ENCODE measurements at places on chromosomes 2 and 18.

DNA sequence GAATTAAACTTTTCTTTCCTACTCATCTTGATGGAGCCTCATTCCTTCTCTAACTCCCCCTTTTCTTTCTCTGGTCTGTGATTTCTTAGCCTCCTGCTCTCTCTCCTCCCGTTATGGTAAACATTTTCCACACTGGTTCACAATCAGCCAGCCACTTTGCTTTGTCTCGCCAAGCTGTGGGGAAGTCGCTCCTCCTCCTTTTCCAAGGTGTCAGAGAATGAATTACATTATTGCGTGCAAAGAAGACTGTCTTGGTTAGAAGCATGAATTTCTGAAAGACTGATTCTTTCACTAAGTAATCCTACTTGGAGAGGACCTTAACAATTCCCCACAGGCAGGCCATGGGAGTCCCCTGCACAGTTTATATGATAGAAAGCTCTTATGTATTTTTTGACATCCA is 46.1 kb downstream of the RASGRP3 start:
- no peak for DNase-seq

DNA sequence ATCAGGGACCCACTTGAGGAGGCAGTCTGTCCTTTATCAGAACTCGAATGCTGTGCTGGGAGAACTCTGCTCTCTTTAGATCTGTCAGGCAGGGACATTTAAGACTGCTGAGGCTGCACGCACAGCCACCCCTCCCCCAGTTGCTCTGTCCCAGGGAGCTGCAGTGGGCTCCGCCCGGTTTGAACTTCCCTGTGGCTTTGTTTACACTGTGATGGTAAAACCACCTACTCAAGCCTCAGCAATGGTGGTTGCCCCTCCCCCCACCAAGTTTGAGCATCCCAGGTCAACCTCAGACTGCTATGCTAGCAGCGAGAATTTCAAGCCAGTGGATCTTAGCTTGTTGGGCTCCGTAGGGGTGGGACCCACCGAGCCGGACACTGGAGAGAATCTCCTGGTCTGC is 11.8 kb upstream of the LHCGR start:
- no peak for DNase-seq

GRCh38 chr2:71878626-71879508 is 268.8 kb downstream of the CYP26B1 start:
- no peak for DNase-seq

GRCh38 chr2:138012082-138012481 is 47.8 kb downstream of the HNMT start:
- no peak for DNase-seq

DNA sequence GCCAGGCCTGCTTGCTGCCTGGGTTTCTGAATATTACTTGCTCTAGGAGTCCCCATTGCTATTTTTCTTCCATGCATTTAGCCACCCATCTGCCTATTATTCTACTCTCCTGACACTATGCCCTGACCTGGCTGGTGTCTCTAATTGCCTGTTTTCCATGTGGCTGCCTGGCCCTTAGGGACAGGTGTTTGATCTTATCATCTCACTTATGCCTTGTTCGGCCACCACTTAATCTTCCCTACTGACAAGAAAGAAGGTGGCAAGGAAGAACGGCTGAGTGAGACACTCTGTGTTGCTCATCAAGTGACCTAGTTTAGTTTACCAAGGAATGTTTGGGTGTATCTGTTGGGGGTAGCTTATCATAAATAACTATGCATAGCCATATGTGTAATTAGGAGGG is 50.4 kb upstream of the RAPH1 start:
- DNase-seq, result no peak

DNA sequence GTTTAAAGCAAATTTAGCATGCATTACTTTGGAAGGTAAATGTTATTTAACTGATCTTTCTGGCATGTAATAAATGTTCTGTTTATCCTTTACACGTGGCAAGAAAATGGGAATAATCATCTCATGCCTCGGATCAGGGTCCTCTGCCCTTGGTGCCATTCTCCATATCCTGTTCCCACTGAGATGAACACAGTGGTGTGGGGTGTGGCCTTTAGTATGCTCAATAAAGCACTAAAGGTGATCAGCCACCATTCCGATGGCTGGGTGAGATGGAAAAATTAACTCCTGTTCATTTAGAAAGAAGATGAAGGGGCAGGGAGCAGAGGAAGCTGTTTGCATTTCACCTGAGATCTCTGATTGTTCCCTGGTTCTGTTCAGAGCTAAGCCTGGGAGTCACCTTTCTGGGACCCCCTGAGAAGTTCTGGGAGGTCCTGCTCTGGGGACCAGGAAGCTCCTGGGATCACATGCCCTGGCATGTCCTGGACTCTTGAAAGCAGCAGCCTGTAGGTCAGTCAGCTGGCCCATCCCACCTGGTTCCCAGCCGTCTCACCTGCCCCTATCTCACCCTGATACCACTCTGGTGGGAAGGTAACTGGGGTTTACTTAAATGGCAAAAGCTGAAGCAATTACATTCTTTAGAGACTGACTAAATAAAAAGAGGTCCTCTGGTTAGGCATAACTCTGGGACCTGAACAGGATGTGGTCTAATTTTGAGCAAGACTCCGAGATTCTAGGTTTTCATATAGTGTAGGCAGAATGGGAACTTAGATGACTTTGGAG is 288.9 kb upstream of the EPAS1 start:
- DNase-seq, result no peak

- DNase-seq, result no peak
Observed at GRCh38 chr2:46297546-46298271, 502 bp downstream of the EPAS1 start.

DNA sequence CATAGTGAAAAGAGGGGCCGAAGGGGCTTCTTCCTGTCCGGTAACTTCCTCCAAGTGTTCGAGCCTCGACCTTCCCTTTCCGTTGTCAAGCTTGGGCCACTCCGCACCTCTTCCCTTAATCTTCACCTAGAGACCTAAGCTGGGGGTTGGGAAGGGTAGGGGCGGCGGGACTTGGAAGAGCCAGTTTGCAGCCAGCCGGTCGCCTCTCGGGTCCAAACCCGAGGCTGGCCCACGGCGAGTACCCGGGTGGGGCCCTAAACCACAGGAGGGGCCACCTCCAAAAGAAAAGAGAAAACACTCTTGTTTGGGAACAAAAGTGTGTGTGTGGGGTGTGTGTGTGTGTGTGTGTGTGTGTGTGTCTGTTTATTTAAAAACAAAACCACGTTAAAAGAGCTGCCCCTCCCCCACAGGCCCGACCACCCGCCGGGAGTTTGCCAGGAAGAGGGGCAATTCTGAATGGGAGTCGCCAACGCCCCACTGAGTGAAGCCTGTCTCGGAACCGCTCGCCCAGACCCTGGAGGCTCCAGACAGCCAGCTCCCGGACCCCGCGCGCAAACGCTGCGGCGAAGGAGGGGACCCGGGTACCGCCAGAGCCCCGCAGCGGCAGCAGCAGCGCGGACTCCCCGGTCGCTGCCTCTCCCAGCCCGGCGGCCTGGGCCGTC is 488 bp upstream of the RHOB start:
- no peak for DNase-seq

DNA sequence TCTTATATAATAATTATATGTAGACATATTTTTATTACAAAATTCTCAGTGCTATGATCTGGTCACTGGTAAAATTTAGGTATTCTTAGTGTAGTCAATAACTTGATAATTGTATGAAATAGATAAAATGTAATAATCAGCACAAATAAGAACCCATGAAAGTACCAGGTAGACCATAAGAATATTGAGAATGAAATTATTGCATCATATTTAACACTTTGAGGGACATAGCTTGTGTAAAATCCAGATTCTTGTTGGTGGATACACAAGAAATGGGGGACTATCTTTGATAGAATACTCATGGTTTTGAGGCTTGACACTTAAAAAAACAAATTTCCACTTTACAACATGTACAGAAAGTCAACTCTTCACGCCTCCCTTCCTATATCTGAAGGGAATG is 898.8 kb upstream of the DDX18 start:
- no peak for DNase-seq

DNA sequence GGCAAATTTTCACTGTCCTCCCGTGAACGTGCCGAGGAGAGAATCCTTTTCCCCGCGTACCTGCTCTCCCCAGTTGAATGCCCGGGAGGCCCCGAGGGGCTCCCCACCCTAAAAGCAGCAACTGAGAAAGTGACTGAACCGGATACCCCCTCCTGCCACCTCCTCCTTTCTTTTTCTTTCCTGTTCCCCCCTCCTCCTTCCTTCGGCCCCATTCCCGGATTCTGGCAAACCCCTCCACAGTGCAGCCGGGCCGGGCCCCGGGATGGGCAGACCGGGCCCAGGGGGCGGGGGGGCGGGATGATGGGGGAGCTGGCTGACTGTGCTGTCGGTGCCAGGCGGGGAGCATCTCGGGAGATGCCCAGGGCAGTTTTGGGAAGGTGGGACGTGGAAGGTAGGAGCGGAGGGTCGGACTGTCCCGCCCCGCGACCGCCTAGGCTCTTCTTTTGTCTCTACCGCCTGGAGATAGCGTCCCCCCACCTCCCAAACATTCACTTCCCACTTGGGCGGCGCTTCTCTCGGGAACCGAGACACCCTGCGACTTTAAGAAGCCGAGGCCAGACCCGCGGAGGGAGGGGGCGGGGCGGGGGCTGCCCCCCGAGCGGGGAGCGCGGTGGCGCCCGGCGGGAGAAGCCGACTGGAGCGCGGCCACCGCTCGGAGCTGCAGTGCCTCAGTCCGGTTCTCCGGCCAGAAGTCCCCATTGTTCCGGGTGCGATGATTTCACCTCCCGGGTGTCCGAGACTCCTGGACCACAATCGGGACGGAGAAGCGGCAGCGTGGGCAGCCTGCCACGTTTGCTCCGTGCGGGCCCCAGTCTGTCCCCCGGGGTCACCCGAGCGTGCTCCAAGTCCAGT is 8.2 kb downstream of the DLX2 start:
- DNase-seq, result no peak

- DNase-seq, result no peak
Observed at GRCh38 chr18:1914489-1914888, 656.8 kb downstream of the METTL4 start.

DNA sequence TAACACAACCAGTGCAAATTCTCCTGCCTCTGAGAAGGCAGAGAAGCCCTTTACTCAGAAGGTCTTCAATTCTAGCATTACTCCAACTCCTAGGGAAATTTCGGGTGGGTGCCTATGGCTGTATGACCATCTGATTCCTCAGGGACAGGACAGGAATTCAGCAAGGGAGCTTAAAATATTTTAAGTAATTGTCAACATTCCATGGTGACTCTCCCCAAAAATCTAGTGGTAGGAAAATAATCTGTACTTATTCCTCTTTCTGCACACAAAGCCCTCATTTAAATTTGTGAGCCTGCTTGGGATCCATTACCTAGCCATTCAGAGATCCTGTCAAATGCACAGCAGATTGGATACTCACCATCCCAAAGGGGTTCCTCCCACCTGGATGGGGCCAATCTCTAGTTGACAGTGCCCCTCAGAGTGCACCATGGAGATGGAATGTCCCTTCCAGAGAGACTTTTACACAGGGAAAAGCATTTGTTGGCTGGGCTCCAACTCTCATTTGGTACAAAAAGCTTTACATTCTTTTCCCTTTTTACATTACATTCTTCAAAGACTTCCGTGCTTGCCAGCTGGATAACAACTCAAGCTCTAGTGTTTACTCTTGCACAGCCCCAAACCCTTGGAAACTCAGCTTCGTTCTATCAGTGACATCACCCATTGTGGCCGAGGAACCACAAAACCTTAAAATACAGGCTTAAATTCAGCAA is 3.1 kb upstream of the TMEM150A start:
- DNase-seq, result no peak

DNA sequence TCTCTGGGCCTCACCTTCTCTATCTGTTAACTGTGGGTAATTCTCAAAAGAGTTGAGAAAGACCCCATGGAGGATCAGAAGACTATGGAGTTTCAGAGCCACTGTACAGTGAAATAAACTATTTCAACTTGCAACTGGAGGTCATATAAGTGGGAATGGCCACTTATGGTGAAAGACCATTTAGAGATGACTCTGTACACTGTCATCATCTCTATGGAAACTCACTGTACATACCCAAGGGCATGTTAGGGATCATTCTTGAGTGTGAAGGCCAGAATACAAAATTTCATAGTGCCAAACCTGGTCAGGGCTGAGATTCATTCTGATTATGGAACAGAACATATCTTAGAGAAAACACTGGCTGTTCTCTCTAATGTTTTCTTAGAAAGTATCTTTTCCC is 149.3 kb downstream of the KLHL14 start:
- DNase-seq, result no peak

DNA sequence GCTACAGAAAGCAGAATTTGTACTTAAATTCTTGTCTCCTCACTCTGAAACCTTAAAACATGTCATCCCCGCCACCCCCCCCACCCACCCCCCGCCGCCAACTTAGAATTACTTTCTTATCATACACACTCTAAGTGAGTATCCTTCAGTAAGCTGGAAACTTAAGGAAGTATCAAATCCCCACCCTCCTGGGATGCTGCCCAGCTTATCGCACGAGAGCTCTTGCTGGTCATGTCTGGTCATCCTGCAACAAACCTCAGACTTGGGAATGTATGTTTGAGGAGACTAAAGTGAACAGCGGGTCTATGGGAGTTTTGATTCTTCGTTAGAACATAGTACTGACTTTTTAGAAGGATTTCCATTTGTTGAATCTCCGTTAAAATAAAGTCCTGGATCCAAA is 203.3 kb downstream of the PTGR3 start:
- DNase-seq, result no peak

- no peak for DNase-seq
Observed at GRCh38 chr18:76505614-76506013, 10.6 kb upstream of the ZNF516 start.

DNA sequence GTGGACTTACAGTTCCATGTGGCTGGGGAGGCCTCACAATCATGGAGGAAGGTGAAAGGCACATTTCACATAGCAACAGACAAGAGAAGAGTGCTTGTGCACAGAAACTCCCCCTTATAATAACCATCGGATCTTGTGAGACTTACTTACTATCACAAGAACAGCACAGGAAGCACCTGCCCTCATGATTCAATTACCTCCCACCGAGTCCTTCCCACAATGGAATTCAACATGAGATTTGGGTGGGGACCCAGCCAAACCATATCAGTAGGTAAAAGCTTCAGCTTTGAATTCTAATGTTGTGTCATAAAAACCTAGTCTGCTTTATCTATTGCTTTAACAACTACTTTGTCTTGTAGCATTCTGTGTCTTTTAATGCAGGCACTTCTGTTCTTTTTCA is 140.4 kb upstream of the PIK3C3 start:
- no peak for DNase-seq

DNA sequence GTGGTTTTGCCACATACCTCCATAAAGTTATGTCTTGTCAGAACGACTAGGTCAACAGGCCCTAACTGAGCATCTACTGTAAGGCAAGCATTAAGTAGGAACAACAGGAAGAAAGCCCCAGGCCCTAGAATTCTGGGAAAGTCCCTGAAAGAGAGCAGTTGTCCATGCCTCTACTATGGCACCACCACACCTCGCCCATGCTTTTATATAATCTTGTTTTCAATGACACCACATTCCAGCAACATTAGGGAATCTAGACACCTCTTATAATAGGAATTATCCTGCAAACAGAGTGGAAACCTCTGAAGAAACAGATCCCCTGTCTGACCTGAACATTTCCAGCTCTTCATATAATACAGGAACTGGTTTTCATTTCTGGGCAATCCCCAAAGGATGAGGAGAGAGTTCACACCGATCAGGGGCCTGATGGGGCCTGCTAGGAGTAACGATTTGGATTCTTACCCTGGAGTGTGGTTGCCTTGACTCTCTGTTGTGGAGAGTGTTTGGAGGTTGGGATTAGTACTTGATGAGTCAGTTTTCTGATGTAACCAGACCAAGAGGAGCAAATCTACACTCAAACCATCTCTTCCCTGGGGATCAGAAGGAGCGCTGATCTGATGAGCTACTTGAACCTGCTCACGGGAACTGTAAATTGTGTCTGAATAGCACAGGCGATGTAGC is 31.9 kb upstream of the CEP68 start:
- DNase-seq, result no peak

GRCh38 chr18:59837586-59837985 is 62.2 kb upstream of the PMAIP1 start:
- DNase-seq, result no peak

GRCh38 chr2:9830685-9831410 is 12.4 kb upstream of the TAF1B start:
- no peak for DNase-seq

Data from stimulated activated CD8-positive, alpha-beta memory T cell treated with anti-CD3 and anti-CD28 coated beads, Interleukin-15, amount 100 ng/mL, for 24 hours (primary cell).